ENCODE measurements at places on chromosomes 1 and 21.
A peak's percentile ranks its signal among the peaks of the same experiment; 100 is the strongest.

GRCh38 chr21:38212706-38213105 is 44.1 kb upstream of the KCNJ15 start:
- no peak for DNase-seq

- no peak for DNase-seq
Measured at GRCh38 chr1:35171579-35171978, 21.4 kb downstream of the SFPQ start.

DNA sequence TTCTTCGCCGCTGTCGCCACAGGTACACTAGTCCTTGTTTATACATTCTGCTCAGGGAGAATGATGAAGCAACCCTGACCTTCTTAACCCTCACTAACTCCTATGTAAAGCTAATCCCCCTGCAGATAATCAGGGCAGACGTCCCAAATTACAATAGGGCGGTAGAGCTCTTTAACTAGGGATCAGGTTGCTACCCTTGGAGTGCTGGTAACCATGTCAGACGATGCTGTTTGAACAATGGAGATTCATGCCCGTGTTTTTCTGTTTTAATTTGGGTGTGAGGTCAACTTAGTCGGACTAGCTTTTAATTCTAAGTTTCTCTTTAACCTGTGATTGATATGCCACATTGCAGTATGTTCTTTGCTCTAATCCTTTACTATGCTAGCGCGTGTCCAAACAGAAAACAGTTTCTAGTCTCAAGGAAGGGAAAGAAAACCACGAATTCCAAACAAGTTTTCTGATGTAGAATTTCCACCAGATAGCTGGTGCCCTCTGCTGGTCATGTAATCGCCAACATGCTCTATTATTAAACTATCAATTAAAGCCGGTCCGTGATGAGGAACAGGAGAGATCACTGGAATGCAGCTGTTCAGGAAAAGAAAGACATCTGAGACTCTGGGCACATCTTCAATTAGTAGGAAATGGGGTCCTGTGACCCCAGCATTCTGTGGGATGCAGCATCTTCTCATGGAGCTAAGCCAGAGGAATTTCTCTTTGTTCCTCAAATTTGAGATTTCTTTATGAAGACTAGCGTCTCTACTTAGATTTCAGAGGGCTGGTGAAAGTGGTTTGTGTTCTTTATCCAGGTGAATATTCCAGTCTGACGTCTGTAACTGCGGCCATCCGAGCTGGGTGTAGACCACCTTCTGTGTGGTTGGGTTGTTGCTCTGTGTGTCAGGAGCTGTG is 18.3 kb upstream of the VAMP3 start:
- peak; percentile 15 for DNase-seq

GRCh38 chr1:15189692-15190370 is 36.3 kb downstream of the TMEM51 start:
- no peak for DNase-seq

GRCh38 chr1:116910379-116911187 is 867 bp downstream of the PTGFRN start:
- peak; percentile 25 for DNase-seq

- no peak for DNase-seq
Measured at GRCh38 chr21:31218830-31219608, 125.0 kb downstream of the TIAM1 start.

- DNase-seq, result no peak
Measured at GRCh38 chr1:15788624-15789301, 18.7 kb downstream of the UQCRHL start.

DNA sequence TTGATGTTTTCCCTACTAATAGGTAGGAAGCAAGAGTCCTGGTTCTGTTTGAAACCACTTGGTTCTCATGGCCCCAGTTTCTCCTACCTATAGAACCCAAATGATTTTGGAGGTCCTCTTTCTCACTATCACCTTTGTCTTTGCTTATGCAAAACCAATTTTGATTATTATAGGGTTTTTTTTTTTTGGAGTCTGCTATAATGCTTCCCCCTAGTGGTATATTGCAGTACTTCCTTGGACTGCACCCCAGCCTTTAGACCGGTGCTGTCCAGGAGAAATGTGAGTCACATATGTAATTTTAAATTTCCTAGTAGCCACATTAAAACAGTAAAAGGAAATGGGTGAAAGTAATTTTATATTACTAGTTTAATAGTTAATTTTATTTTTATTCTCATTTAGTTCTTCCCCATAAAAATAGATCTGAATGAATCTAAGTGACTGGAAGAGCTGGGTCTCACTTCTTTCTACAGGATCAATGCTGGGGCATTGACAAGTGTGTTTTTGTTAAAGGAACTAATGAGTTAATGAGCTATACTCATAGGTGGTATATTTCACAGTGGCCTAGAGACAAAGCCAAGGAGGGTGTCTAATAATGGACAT is 10.6 kb downstream of the FCMR start:
- no peak for DNase-seq

- no peak for DNase-seq
Measured at GRCh38 chr1:84430546-84430945, 32.3 kb downstream of the DNASE2B start.

DNA sequence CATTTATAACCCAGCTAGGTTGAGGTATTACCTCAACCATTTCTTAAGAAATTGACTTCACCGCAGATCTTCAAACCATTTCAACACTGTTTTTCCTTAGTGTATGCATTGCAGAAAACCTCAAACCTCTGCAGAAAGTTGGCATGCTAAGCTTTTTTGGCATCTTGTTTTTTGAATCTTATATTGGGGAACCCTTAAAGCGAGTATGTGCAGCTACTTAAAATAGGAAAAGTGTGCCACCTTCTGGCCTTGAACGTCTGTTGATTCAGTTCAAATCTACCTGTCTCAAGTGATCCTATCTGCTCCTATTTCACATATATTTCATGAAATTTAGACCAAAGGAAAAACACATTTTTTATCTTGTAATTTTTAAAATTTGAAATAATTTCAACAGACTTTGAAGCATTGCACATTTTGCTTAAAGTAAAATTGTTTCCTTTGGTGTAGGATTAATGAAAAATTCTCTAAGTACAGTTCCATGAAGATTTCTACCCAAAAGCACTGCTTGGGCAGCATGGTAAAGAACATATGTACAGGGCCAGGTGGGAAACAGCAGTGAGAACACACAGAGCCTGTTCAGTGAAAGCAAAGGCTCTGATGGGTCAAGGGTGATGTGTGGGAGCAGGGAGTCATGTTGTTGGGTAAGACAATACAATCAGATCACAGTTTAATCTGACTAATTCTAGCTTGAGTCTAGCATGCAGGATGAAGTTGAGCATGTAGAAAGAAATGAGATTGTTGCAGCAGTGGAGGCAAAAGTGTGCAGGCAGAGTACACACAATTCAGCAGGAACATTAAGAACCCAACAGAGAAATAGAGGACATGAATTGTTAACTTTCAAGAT is 17.2 kb downstream of the HENMT1 start:
- no peak for DNase-seq

- DNase-seq, result no peak
Measured at GRCh38 chr1:66984491-66984890, 59.7 kb downstream of the MIER1 start.

- peak; percentile 72 for DNase-seq
Measured at GRCh38 chr1:12618965-12619791, 1.2 kb upstream of the DHRS3 start.

DNA sequence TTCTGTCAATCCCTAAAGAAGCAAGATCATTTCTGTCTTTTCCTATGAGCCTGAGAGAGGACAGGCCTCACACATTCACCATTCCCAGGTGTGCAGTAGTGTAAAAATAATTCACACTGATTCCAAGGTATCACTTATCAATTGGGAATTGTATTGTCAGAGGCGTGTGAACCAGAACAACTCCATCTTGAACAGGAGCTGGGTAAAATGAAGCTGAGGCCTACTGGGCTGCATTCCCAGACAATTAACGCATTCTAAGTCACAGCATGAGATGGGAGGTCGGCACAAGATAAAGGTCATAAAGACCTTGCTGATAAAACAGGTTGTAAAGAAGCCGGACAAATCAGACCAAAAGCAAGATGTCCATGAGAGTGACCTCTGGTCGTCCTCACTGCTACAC is 239.2 kb downstream of the SMYD3 start:
- no peak for DNase-seq

- no peak for DNase-seq
Measured at GRCh38 chr1:147264158-147264768, 21.8 kb downstream of the CHD1L start.

DNA sequence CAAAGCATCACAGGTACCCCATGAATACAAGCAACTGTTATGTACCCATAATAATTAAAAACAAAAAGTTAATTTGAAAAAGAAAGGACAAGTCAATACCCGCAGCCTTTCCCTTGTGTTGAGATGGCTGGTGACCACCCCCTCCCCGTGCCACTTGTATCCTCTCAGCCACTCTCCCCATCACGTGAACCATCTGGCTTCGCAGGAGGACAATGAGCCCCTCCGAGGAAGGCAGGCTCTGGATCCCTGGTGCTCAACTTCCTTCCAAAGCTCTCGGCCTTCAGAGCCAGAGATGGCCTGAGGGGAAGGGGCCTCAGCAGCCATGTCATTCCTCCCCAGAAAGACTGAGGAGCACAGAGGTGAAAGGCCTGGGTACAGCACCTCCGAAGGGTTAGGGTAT is 120.4 kb upstream of the RAB4A start:
- no peak for DNase-seq

DNA sequence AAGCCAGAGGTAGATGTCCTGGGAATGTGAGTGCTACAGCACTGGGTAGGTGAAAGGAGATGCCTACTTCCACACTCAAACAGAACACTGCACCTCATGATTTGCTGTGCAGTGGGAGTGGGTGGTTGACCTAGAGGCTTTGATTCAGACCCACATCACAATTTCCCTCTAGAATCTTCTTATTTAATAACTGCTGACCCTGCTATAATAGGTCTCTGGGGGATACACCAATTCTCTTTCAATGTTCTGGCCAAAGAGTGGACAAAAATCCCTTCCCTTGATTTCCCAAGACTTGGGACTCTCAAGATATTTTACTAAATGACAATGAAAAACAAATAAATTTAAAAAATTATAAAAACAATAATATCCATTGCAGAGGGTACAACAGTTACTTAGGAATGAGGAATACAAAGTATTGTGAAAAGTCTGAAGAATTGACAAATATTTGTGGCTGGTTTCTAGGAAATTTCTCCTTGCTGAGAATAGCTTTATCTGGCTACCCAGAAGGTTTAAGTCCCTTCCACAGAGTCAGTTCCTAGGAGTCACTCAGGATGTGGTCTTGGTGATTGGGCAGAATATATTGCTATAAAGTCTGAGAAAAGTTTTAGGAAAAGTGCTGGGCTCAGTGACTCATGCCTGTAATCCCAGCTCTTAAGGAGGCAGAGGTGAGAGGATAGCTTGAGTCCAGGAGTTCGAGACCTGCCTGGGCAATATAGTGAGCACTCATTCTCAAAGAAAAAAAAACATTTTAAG is 2.4 kb upstream of the FCGR2A start:
- no peak for DNase-seq

DNA sequence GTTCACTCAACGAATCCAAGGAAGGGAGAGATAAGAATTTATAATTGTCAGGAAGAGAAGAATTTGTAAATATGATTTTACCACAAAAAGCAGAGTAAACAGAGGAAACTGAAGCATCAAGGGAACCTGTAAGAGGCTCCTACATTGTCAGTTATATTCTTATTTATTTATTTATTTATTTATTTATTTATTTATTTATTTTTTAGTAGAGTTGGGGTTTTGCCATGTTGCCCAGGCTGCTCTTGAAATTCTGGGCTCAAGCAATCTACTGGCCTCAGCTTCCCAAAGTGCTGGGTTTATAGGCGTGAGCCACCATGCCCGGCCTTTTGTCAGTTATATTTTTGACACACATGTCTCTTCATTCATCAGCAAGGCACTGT is 47.1 kb downstream of the FCRL3 start:
- no peak for DNase-seq

GRCh38 chr1:154423304-154423987 is 18.3 kb downstream of the IL6R start:
- DNase-seq, result no peak

GRCh38 chr1:84940481-84940880 is 47.5 kb upstream of the LPAR3 start:
- no peak for DNase-seq

GRCh38 chr1:107229711-107230110 is 88.9 kb downstream of the NTNG1 start:
- DNase-seq, result no peak

- no peak for DNase-seq
Measured at GRCh38 chr1:186531561-186532165, 70.7 kb upstream of the PDC start.

DNA sequence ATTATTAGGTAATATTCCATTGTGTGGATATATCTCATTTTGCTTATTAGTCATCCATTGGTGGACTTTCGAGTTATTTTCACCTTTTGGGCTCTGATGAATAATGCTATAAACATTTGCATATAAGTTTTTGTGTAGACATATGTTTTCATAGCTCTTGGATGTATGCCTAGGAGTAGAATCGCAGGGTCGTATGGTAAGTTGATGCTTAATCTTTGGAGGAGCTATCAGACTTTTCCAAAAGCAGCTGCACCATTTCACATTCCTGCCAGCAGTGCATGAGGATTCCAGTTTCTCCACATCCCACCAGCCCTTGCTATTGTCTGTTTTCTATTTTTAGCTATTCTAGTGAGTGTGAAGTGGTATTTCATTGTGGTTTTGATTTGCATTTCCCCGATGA is 120.3 kb upstream of the TMEM51 start:
- DNase-seq, result no peak

- no peak for DNase-seq
Measured at GRCh38 chr1:61389926-61390845, 307.8 kb downstream of the NFIA start.

- no peak for DNase-seq
Measured at GRCh38 chr1:106717591-106717990, 338.9 kb upstream of the PRMT6 start.

GRCh38 chr21:44927587-44928461 is 7.1 kb upstream of the ITGB2 start:
- DNase-seq, result peak; percentile 84

GRCh38 chr1:161943737-161944136 is 79.9 kb downstream of the OLFML2B start:
- DNase-seq, result no peak

GRCh38 chr1:31991182-31991581 is 22.5 kb upstream of the KHDRBS1 start:
- DNase-seq, result no peak

DNA sequence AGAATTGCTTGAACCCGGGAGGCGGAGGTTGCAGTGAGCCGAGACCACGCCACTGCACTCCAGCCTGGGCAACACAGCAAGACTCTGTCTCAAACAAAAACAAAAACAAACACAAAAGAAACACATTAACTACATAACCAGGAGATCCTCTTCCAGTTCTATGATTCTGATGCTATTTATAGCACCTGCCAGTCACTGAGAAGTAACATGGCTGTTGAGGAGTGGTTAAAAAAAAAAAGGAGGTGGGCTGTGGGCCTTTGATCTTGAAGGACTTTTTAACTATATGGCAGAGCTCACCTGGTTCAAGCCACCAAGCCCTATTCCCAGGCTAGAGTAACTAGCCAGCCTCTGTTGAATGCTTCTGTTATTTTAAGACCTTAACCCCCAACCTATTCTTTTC is 148.8 kb downstream of the ZBTB18 start:
- no peak for DNase-seq

- DNase-seq, result no peak
Measured at GRCh38 chr21:41767606-41768436, 969 bp upstream of the RIPK4 start.

GRCh38 chr1:9838946-9839345 is 15.2 kb upstream of the CLSTN1 start:
- no peak for DNase-seq

GRCh38 chr21:17854745-17855144 is 35.6 kb upstream of the C21orf91 start:
- no peak for DNase-seq

Data from activated T-cell treated with anti-CD3 and anti-CD28 coated beads for 48 hours (primary cell).